ENCODE measurements at places on chromosomes 2 and 18. TPM values are rescaled to one million over a fixed set of nuclear protein-coding genes. Genes with fewer than 3 reads are reported as not detected.

DNA sequence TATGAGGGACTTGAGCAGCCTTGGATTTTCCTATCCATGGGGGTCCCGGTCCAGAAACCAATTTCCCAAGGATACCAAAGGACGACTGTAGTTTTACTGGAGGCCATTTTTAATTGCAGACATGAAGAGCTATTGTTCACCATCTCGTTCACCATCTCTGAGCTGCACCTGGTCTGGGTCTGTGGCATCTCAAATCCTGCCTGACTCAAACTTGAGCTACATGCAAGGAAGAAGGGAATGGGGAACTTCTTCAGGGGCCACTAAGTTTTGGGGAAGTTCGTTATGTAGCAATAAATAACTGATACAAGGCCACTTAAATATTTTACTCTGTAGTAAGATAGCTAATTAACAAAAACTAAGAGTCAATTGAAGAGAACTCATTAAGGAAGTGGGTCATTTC, 2.1 kb upstream of the SMCHD1 start:
- peaks cover 3% of the 10 kb centered on the region for H3K4me1 ChIP-seq
- H3K27ac ChIP-seq, result no peak overlapping the region
- H3K27me3 ChIP-seq, result no peaks in the 10 kb centered on the region
- no peak for DNase-seq
- no peak overlapping the region for H3K4me3 ChIP-seq

UPP2 gene
- not detected for total RNA-seq

DNA sequence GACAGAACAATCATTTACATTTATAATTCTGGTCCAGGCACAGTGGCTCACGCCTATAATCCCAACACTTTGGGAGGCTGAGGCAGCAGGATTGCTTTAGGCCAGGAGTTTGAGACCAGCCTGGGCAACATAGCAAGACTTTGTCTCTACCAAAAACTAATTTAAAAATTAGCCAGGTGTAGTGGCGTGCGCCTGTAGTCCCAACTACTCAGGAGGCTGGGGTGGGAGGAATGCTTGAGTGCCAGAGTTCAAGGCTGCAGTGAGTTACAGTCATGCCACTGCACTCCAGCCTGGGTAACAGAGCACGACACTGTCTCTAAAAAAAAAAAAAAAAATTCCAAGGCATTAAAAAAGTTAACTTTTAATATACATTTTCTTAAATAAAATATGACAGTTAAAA, 88.1 kb downstream of the PLEKHM3 start:
- H3K4me1 ChIP-seq, result no peaks in the 10 kb centered on the region
- no peaks in the 10 kb centered on the region for H3K27me3 ChIP-seq
- no peaks in the 10 kb centered on the region for H3K36me3 ChIP-seq
- no peak for DNase-seq

ACVR2A gene
- 22.4 TPM for total RNA-seq

SERPINB12 gene
- total RNA-seq, result not detected

DNA sequence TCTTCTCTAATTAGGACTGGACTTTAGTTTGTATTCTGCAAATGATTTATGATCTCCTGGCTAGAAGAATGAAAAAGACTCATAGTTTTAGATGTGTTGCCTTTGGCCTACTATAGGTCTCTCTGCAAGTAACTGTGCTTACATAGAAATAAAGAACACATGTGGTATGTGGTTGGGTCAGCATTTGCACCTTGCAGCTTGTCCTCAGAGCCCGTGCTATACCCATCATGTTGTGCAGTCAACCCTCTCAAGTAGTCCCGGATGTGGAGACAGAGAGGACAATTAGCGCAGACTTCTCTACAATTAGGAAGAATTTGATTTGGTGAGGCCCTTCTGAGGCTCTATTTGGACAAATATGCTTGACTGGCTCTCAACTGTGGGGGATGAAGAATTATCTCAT, 203.7 kb upstream of the ITGA4 start:
- H3K4me1 ChIP-seq, result no peaks in the 10 kb centered on the region
- no peak overlapping the region for H3K4me3 ChIP-seq
- no peaks in the 10 kb centered on the region for H3K36me3 ChIP-seq

VIL1 gene
- 247 TPM for total RNA-seq

IL37 gene
- total RNA-seq, result 1.1 TPM

BOLL gene
- not detected for total RNA-seq

DNA sequence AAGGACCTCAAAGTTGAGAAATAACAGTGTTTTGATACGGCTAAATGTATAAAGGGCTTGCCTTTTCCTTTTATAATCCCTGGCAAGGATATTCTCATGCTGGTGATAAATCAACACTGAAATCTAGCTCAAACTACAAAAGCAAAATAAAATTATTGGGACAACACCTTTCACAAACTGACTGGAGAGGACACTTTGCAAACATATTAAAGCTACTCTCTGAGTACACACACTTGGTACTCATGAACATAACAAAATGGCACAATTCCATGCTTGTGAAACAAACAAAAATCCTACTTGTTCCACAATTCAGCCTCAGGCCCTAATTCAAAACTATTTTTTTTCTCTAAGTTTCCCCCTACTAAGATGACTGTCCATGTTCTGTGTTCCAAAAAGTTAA, 305.8 kb downstream of the ETAA1 start:
- no peaks in the 10 kb centered on the region for H3K4me1 ChIP-seq
- H3K36me3 ChIP-seq, result no peaks in the 10 kb centered on the region
- DNase-seq, result no peak

ATP5F1A gene
- total RNA-seq, result 418 TPM

- no peaks in the 10 kb centered on the region for H3K27me3 ChIP-seq
- peaks cover 14% of the 10 kb centered on the region for H3K4me1 ChIP-seq
- H3K4me3 ChIP-seq, result no peak overlapping the region
- DNase-seq, result no peak
- no peak overlapping the region for H3K27ac ChIP-seq
Observed at GRCh38 chr18:48825101-48825745, 125.5 kb downstream of the SMAD7 start.

DNA sequence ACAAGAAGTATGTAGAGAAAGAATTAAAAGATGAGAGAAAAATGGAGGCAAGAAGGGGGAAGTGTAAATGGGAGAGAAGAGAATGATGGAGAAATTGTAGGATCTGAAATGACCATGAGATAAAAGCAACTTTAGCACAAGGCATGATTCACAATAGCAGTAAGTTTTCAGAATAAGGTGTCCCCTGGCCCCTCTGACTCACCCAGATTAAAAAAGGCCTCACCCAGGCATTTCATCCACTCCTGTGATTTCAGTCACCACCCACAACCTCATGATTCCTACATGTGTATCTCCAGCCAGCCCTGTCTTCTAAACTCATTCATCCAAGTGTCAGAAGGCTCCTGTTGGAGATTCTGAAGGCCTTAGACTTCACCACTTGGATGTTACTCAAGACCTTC, 56.6 kb downstream of the SP100 start:
- H3K27ac ChIP-seq, result no peak overlapping the region
- no peaks in the 10 kb centered on the region for H3K27me3 ChIP-seq
- no peaks in the 10 kb centered on the region for H3K4me1 ChIP-seq
- H3K4me3 ChIP-seq, result no peak overlapping the region

- no peak overlapping the region for H3K4me3 ChIP-seq
- H3K27ac ChIP-seq, result no peak overlapping the region
- peaks cover 10% of the 10 kb centered on the region for H3K4me1 ChIP-seq
- H3K27me3 ChIP-seq, result no peaks in the 10 kb centered on the region
Observed at GRCh38 chr2:232781765-232782164, 5.4 kb upstream of the KCNJ13 start.

DNA sequence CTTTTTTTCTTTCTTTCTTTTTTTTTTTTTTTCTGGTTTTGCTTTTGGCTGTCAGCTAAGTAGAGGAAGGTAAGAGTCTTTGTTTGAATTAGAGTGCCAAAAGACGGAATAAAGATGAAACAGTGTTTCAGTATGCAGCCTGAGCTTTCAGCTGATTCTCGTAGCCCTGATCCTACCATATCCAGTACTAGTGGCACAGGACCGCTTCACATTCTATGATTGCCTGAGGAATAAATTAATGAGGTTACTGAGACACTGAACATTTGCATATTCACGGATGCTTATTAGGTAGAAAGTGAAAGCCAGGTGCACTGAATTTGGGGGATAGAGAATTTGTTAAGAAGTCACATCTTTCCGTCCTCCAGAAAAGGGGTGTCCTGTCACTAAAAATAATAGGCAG, 421.5 kb upstream of the POU3F3 start:
- no peak for DNase-seq
- H3K27me3 ChIP-seq, result peaks cover 4% of the 10 kb centered on the region
- H3K27ac ChIP-seq, result no peak overlapping the region

DNA sequence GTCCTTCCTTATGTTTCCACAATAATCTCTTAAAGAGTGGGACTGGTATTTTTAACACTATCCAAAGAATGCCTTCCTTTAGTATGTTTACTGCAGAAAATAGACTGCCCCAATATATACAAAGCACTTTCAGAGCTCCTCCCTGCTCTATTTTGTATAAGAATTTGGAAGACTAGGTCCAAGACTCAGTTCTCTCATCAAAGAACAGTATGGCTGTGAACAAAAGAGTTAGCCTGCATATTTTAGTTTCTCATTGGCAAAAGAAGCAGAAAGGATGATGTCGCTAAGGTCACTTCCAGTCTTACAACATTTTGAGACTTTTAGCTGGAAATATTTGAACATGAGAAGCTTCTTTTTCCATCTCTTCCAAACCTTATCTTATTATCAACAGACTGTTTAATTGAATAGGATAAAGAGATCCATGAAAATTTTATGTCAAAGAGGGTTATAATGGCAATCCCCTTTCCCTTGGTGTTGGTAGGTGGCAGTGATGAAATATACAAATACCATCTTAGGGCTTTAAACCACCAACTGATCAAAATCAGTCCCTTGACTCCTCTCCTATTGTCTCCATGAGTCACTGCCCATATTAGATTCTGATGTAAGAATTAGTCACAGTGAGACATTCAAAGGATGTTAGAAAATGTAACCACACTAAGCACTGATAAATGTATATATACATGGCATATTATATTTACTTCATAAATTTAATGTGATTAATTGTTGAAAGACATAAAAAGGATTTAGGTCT, 266.9 kb upstream of the DSEL start:
- no peak overlapping the region for H3K4me3 ChIP-seq
- DNase-seq, result no peak
- H3K4me1 ChIP-seq, result no peaks in the 10 kb centered on the region
- H3K36me3 ChIP-seq, result no peaks in the 10 kb centered on the region
- H3K27ac ChIP-seq, result no peak overlapping the region

- no peaks in the 10 kb centered on the region for H3K4me1 ChIP-seq
- no peak overlapping the region for H3K4me3 ChIP-seq
- H3K36me3 ChIP-seq, result no peaks in the 10 kb centered on the region
- H3K27ac ChIP-seq, result no peak overlapping the region
- no peak for DNase-seq
Observed at GRCh38 chr2:205189301-205189700, 493.0 kb upstream of the NRP2 start.

DNA sequence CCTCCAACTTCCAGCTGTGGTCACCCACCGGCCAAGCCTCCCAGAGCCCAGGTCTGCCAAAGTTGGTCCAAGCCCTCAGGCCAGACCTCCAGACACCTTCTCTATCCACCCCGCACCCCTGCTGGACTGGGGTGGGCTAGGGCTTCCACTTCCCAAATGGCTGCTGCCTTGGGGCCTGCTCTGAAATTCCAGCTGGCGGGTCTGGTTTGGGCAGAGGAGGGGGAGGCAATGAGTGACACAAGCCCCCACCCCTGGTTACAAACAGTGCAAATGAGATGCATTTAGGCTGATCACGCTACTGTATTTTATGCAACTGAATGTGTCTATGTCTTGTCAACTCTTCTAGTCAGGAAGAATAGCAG, 14.6 kb downstream of the POU3F3 start:
- H3K27me3 ChIP-seq, result peaks cover 100% of the 10 kb centered on the region
- no peak overlapping the region for H3K27ac ChIP-seq
- peaks cover 12% of the 10 kb centered on the region for H3K4me1 ChIP-seq
- no peak for DNase-seq
